ENCODE measurements at places on chromosomes 13 and 19.

DNA sequence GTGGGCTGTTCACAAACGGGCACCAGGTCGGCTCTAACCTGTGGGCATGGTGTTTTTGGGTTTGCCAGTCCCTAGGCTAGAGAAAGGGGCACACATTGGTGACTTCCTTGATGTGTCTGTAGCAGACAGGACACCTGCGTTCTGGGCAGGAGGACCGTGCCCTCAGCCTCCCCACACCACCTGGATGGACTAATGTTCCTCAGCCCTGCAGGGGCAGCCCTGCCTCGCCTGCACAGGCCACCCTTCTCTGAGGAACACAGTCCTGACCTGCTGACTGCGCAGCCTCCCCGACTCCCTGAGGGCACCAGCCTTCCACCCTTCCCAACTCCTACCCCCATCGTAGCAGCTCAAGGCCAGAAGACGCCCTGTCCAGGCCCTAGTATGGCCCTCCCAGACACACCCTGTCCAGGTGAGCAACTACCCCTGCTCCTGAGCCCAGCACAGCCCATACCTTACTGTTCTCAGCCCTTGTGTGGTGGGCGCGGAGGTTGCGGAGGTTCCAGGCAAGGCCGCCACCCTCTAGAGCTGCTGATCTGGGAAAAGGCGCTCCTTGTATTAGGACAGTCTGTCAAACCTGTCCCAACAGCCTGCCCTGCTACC, 55.7 kb downstream of the GGACT start:
- no peak for DNase-seq

GRCh38 chr13:51773515-51773914, 30.4 kb downstream of the DHRS12 start:
- no peak for DNase-seq

- no peak for DNase-seq
These were observed 38.2 kb downstream of the TMTC4 start for GRCh38 chr13:100636441-100636840.

- DNase-seq, result peak; percentile 47
These were observed 18.0 kb downstream of the SLC5A5 start for GRCh38 chr19:17889609-17890214.

GRCh38 chr13:41516166-41516565, 58.8 kb downstream of the RGCC start:
- DNase-seq, result no peak

GRCh38 chr13:85332615-85333014, 466.6 kb downstream of the SLITRK6 start:
- DNase-seq, result no peak

DNA sequence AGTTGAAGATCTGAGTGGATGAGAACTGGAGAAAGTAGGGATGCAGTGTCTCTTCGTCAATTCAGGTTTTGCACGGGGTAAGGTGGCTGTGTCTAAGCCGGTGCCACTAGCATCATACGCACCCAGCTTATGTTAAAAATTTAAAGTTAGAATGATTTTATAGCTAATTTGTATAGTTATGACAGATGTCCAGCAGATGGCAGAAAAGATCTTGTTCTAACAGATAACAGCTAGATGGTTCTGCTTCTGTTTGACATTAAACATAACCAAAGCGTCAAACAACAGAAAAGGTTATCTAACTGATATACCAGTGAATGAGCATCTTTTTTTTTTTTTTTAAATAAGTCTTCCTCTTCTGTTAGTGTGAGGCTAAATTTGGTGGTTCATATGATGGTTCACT, 18.8 kb upstream of the EDDM13 start:
- peak; percentile 63 for DNase-seq

- DNase-seq, result peak; percentile 38
These were observed 79.2 kb upstream of the LRCH1 start for GRCh38 chr13:46473806-46474205.

DNA sequence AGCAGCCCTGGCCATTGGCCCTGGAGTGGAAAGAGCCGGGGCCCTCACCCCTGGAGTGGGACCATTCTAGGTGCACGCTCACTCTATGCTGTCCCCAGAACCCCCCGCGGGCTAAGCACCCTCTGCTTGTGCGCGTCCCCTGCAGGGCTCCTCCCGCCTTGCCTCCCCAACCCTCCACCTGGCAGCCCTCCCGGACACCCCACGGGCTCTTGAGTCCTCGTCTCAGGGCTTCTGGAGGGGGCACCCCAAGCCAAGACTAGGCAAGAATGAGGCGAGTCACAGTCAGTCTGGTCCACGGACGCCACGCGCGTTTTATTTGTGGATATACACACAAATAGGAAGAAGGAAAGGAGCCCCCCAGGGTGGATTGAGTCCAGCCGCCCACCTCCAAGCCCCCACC, 7.0 kb upstream of the TMEM161A start:
- DNase-seq, result no peak

DNA sequence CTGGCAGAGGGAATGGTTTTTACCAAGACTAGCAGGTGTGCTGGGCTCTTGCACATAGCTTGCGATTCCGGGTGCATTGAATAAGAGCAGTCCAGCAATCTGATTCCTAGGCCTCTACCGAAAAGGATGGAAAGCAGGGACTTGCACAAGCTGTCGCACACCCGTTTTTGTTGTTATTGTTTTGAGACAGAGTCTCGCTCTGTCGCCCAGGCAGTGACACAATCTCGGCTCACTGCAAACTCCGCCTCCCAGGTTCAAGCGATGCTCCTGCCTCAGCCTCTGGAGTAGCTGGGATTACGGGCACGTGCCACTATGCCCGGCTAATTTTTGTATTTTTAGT, 5.5 kb downstream of the EBI3 start:
- no peak for DNase-seq

DNA sequence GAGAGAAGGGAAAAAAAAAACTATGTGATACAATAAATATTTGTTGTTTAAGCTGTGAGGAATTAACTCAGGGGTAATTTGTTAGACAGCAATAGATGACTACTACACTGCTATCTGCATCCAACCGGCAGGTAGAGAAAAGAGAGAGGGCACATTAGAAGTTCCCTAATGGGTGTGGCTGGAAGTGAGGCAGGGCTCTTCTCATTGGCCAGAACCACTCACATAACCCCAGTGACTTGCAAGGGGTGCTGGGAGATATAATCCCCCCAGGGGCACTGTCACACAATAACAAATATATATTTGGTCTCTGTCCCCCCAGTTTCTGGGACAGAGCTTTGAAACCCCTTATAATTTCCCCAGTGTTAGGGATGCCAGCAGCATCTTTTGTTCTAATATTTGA, 24.3 kb downstream of the FGF21 start:
- no peak for DNase-seq
